ENCODE measurements at places on chromosomes 2 and 18.

DNA sequence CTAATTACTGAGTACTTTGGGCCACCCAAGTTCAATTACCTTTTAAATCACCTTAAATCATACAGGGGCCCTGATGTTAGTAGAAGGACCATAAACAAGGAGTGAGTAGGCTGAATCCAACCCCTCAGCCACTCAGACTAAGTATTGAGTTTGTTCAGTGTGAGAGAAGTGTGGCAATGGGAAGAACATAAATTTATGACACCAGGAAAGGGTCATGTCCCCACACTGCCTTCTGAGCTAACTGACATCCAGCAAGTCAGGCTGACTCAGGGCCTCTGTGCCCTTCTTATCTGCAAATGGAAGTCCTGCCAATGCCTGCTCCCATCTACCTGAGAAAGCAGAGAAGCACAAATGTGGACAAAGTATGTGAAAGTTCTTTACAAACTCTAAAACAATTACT lies 12.9 kb downstream of the PLEKHM3 start:
- no peak for DNase-seq

DNA sequence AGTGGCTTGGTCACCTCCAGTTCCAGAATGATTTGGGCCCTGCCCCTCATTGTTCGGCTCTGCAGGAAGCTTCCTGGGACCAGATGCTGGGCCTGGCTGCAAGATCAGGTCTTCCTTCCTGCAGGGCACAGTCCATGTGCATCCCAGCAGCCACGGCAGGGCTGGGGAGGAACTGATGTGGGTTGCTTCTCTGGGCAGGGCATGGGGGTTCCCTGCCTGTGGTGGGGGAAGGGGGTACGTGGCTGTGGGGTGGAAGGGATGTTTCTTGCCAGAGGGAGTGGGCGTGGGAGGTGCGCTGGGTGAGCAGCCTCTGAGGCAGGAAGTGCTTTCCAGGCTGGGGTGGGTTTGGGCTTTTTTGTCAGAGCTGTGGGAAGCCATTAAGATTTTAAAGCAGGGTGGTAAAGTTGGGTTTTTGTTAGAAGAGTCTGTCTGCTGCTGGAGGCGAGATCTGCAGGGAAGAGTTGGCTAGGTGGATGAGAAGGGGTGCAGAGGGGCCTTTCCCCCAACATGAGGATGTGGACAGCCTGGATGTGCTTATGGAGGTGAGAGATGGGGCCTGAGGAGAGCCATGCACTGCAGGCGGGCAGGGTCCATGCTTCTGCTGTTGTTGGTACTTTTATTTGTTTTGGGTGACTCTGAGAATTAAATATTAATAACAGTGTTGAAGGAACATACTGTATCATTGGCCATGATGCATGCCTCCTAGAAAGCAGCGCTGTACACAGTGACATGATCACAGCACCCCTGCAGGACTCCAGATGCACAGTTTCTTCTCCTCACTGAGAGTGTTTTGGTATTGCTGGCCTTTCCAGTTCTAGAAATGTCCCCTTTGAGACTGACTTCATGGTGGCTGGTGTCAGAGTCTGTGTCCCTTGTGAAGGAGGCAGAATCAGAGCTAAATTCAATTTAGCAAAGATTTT lies 45.3 kb downstream of the DGKD start:
- no peak for DNase-seq

DNA sequence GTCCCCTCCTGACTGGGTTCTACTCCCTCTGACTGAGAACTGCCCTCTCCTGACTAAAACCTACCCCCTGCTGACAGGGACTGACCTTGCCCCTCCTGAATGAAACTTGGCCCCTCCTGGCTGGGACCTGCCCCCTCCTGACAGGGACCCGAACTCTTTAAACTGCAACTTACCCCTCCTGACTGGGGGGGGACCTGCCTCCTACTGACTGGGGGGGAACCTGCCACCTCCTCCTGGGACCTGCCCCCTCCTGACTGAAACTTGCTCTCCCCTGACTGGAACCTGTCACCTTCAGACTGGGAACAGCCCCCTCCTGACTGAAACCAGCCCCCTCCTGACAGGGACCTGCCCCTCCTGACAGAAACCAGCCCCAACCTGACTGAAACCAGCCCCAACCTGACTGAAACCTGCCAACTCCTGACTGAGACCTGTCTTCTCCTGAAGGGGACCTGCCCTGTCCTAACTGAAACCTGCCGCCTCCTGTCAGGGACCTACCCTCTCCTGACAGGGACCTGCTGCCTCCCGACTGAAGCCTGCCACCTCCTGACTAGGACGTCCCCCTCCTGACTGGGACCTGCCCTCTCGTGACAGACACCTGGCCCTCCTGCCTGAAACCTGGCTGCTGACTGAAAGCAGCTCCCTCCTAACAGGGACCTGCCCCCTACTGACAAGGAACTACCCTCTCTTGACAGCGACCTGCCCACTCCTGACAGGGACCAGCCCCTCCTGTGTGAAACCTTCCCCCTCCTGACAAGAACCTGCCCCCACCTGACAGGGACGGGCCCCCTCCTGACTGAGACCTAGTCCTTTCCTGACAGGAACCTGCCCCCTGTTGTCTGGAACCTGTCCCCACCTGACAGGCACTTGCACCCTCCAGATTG lies 87.1 kb downstream of the PXDN start:
- DNase-seq, result no peak

GRCh38 chr2:29562896-29563295 lies 358.5 kb downstream of the ALK start:
- DNase-seq, result peak; percentile 57

GRCh38 chr18:9069601-9070000 lies 32.9 kb upstream of the NDUFV2 start:
- no peak for DNase-seq

- no peak for DNase-seq
These were observed 164.7 kb downstream of the LRRC30 start for GRCh38 chr18:7395566-7395965.

DNA sequence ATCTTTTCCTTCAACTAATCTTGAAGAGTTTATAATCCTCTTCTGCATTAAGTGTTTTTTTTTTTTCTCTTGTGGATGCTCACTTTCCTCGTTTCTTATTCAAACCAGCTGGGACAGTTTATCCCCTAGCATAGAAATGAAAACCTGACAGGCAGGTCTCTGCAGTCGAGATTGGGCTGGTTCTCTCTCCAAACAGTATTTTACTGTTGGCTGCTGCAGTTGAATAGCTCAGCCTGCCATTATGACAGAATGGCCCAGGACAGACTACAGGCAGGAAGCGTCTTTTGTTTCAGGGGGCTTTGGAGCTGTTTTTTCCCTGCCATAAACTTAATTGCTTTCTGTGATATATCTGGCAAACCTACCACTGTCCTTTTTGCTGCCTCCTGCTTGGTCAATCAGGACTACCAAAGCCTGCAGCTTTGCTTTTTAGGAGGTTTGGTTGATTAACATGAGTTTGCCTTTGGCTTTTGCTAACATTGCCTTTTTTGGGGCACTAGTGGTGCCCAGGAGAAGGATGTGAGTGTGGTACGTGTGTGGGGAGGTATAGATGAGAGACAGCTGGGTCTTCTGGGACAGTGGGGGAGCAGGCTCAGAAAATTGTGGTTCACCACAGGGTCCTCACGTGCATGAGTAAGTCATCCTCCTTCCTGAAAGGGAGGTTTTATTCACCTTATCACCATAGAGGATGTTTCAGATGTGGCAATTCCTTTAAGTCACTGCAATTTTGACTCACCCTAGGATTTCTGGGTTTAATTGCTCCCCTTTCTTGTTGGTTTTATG lies 128.7 kb downstream of the LYPD6B start:
- no peak for DNase-seq

GRCh38 chr2:195662138-195662537 lies 5.1 kb downstream of the SLC39A10 start:
- no peak for DNase-seq

DNA sequence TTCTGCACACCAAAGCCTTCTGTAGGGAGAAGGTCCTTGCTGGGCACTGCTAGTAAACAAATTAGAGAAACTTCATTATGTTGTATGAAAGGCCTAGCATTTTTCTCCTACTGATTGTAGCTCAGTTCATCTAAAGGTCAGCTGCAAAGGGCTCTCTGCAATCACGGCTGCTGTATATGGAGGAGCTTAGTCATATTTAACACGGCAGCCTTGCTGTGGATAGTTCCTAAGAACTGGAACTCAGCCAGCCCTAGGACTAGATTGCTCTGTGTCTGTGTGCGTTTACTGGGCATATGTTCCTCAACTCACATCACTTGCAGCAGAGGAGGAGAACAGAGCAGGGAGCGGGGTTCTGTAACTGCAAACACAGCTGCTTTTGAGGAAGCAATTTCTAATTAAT lies 1103.9 kb upstream of the KLHL29 start:
- DNase-seq, result peak; percentile 15

DNA sequence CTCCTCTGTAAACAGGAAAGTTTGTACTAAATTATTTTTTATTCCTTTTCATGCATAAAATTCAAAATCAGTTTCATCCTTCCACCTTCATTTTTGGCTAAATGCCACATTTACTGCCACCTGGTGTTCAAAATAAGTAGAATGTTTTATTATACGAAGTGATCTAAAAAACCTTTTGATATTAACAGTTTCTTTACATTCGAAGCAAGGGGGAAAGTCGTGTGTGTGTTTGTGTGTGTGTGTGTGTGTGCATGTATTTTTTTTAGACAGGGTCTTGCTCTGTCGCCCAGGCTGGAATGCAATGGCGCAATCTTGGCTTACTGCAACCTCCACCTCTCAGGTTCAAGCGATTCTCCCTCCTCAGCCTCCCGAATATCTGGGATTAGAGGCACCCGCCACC lies 9.0 kb upstream of the SCN9A start:
- DNase-seq, result peak; percentile 65

DNA sequence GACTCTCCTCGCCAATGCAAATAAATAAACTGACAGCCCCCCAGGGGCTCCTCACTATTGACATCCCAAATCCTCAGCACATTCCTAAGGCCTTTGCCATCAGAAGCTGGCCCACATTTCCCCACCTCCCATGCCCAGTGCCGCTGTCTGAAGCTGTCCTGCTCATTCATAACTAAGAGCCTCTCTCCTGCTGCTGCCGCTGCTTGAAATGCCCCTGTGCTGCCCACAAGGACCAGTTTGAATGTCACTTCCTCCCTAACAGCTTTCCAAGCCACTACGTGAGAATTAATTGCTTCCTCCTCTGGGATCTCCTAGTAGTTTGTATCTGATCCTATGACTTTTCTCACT lies 151.6 kb upstream of the CAPN13 start:
- DNase-seq, result no peak

- DNase-seq, result no peak
These were observed 36.0 kb downstream of the CDK15 start for GRCh38 chr2:201842131-201842860.

- no peak for DNase-seq
These were observed 3.4 kb downstream of the SRBD1 start for GRCh38 chr2:45607701-45608100.

DNA sequence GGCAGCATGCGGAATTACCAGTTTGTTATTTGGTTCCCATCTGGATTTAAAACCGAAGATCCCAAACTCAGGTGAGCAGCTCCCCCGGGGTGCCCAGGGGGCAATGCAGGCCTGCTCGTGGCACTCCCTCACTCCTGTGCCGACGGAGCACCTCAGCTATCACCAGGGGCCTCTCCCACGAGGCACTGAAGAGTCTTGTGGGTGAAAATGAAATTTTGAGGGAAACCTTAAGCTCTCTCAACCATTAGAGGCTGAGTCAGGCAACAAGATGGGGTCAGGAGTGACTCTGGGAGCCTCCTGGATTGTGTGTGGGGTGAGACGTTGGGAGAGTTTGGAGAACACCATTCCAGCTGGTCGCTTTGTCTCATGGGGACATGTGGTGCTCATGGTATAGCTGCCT lies 189.0 kb downstream of the PRKCE start:
- DNase-seq, result no peak

- no peak for DNase-seq
These were observed 431 bp downstream of the FAM98A start for GRCh38 chr2:33598561-33599174.

DNA sequence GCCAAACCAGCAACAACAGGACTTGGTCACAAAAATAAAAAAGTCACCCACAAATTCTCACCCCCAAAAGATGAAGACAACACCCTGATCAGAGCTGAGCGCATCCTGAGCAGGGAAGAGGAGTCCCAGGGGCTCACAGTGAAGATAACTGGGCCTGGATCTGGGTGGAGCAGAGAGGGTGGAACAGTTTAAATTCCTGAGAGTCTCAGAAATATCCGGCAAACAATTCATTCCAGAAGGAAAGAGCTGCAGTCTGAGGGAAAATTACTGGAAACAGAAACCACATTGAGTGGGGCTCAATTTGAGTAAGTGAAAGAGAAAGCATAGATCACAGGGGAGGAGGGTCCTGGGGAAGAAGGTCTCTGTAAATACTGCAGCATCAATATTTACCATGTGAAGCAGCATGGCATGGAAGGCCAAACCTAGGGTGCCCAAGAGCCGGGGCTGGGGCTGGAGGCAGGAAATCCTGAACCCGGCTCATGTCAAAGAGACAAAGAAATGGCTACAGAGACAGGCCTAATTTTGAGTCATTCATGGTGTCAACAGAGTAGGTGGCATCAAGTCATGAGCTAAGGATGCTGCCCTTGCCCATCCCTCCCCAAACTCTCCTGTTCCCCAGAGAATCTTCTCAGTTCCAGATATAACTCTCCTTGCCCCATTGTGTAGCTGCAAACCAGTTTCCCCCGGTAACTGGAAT lies 61.4 kb upstream of the ZBTB7C start:
- DNase-seq, result no peak

GRCh38 chr2:239729151-239729550 lies 296.0 kb downstream of the NDUFA10 start:
- no peak for DNase-seq

GRCh38 chr2:138818556-138818955 lies 38.4 kb upstream of the NXPH2 start:
- peak; percentile 69 for DNase-seq

GRCh38 chr2:231397928-231398294 lies 2.4 kb downstream of the B3GNT7 start:
- no peak for DNase-seq

DNA sequence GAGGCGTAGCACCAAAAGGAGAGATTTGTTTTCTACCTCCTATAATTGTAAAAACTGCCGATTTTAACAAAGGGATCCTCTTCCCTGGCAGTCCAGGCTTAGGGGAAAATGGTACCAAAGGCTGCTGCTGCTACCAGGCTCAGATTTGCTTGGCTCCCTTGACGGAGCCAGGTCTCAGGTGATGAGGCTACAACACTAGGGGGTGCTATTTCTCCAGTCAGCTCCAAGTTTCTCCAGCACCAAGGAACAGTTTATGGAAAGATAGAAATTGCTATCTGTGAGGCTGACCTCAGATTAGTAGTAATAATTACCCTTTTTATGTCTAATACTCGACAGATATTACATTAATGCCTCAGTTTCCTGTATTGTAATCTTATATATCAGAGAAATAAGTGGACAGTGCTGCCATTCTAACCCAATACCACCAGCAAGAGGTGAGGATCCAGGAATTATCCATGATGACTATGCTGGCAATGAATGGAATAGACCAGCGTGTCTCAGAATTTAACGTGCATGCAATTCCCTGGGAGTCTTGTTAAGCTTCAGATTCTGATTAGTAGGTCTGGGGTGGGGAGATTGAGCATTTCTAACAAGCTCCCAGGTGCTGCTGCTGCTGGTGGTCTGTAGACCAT lies 111.3 kb downstream of the ESCO1 start:
- peak; percentile 59 for DNase-seq

- no peak for DNase-seq
These were observed 239.1 kb upstream of the EPAS1 start for GRCh38 chr2:46058140-46058539.

- DNase-seq, result peak; percentile 95
These were observed 188.3 kb upstream of the STON1 start for GRCh38 chr2:48341551-48342133.
